Activated T-cell treated with anti-CD3 and anti-CD28 coated beads, Interleukin-2, amount 50 U/mL, for 72 hours (primary cell): ENCODE measurements at places on chromosomes 16 and 17.
A peak's percentile ranks its signal among the peaks of the same experiment; 100 is the strongest.

GRCh38 chr17:40932608-40933007, 4.8 kb downstream of the KRT23 start:
- DNase-seq = no peak

DNA sequence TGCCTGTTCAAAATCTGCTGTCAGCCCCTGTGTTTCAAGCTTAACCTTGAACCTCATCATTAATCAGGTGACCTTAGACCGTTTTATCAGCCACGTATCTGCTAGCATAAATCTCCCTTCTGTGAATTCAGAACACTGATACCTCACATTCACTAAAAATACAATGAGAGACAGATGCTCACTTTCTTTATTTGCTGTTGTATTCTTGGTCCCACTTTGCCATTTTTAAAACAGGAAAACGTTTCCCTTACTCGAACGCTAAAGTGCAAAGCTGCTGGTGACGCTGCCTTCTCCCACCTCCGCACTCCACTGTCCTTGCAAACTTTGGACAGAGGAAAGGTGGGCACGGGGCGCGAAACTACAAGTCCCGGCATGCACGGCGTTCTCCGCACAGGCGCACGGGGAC, 220 bp upstream of the ARHGAP44 start:
- DNase-seq = peak; percentile 24

- no peak for DNase-seq
Measured at GRCh38 chr16:14095883-14096551, 24.9 kb downstream of the MRTFB start.

DNA sequence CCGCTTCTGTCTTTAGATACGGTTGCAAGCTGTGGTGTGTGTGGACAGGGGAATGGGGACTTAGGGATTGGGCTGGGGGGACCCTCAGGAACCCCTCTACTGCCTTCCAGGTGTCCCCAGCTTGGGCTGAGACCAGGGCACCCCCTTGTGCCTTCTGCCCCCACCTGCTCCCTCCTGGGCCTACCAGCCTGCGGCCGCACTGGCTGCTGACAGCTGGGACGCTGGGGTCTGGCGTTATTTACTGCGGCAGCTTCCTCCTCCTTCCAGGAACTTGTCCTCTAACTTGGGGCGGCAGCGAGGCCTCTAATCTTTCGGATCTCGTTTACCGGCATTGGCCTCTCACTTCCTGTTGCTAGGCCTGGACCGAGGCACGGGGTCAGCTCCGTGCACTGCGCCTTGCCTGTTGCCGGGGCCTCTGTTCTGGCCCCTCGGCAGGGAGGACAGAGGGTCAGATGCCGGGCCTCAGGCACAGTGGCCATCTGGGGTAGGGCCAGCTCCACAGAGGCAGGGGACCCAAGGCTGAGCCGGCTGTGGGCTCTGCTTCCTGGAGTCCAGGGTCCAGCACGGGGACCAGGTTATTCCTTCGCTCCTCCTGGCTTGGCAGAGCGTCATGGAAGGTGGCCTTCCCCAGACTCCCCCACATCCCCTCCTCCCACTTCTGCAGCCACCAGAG, 31.8 kb downstream of the TMEM235 start:
- peak; percentile 56 for DNase-seq

DNA sequence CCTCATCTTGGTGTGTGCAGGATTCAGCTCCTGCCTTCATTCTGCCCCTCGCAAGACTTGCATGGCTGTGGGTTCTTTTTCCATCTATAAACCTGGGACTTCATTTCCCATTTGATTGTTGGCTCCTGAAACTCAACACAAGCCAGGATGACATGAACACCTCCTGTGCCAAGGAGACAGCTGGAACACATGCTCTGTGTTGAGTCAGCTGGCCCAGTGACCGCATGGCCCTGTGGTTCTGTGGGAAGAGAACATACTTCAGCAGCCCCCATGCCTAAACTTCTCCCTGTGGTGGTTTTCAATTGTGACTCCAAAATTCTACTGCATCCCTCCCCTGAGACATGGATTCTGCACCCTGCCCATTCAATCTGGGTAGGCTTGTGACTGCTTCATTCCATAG, 57.9 kb upstream of the FOXF1 start:
- DNase-seq = no peak

DNA sequence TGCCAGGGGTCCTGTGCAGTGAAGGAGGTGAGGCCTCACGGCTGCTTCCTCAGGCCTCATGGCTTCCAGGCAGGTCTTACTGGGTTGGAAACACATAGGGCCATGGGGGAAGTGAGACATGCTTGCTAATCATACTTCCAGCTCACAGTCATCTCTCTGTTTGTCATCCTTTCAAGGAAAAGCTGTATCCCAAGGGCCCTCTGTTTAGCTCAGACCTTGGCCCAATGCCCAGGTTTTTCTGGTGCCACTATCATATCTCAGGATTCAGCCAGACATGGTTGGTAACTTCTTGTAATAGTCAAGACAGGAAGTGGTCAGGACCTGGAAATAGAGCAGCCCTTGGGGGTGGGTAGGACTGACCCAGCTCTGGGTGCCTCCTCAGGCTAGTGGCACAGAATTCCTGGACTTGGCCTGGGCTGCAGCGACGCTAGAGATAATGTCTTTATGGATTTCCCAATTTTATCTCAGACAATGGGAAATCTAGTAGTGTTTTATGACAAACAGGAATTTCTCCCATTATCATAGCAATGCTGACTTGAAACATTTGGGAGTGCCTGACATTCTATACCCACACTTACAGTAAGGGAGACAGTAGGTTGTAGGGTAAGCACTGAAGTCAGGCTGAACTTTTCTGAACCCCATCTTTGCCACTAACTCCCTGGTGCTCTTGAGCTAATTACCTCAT, 13.5 kb upstream of the ITGB3 start:
- DNase-seq = no peak

DNA sequence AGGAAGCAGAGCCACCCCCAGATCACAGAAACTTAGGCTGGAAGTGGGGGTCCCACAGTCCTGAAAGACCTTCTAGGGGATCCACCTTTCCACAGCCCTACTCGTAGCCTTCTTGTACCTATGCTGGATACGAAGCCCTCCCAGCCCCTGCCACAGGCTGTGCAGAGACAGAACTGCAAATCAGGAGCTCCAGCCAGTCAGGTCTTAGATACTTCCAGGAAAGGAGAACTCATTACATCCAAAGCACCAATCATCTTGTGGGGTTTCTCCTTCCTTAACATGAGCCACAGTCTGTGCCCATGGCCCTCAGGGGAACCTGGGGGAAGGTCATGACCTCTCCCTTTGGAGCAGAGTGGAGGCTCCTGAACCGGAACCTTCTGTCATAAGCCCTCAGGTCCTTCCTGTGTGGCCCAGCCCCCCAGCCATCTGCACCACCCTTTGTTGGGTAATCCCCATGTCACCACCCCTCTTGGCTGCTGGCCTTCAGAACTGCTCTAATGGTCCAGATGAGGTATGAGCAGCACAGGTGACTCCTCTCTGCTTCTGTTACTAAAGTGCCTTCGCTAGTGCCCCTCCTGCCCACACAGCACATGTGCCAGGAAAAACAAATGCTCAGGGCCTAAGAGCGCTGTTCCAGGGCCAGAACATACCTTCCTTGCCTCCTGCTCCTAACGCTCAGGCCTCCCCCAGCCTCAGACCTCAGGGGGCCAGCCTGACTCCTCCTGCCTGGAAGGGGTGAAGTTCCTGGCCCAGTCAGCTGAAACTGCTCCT, 14.6 kb downstream of the SRCIN1 start:
- DNase-seq = no peak
